ENCODE measurements at places on chromosomes 7 and 10.

- DNase-seq: peak; percentile 81
Measured at GRCh38 chr10:31090894-31091607, 59.4 kb upstream of the ZNF438 start.

GRCh38 chr7:64863021-64863420 is 40.1 kb upstream of the ZNF273 start:
- DNase-seq: no peak

- no peak for DNase-seq
Measured at GRCh38 chr7:124536156-124536762, 229.3 kb downstream of the GPR37 start.

- no peak for DNase-seq
Measured at GRCh38 chr10:55630491-55631056, 730.5 kb downstream of the ZWINT start.

DNA sequence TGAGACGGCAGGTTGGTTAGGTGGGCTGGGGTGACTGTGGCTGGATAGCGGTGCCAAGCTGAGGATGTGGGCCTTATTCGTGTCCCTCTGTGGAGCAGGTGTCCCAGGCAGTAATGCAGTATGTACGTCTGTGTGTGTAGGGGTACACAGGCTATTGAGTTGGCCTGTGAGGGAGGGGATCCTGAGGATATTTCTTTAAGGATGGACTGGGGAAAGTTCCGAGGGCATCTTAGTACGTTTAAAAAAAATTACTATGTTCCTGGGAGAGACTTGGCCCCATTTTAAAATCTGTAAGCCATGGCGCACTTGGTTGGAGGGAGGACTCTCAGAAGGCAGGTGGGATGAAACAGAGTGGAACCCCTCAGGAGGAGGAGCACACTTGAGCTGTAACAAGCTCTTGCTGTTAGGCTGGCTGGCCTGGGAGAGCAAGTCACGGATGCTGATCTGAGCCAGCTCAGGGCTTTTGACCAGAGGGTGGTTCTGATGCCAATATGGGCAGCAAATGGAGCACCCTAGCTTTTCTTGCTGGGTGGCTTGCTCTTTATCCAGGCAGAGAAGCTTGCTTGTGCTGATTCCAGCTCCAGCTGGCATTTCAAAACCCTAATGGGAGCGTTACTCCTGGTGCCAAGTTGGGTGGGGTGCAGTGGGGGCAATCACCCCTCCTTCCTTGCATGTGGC is 765 bp downstream of the WBP1L start:
- peak; percentile 49 for DNase-seq

DNA sequence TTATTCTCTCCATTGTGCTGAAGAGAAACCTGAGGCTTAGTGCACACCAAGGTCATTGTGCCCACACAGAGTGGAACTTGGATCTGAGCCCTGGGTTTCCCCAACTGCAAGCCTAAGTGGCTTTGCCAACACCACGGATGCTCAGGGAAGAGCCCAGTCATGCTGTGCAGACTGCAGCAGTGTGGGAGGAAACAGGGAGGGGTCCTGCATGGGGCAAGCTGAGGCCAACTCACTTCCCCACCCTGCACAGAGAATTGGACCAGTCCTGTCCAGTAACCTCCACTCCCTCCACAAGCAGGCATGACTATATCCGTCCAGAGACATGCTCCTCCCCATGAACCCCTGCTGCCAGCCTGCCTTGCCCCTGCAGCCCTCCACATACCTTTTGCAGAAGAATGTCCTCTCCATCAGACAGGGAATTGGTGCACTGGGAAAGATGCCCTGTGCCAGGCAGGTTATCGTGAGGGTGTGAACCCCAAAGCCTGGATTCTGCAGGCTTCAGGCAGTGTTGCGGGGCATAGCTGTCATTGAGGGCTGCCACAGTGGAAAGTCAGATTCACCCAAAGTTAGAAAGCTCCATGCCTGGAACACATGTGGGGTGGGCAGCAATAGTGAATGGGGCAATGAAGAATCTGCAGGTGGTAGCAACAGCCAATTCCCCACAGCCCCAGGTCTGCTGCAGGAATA is 44.9 kb downstream of the DRGX start:
- DNase-seq: no peak

DNA sequence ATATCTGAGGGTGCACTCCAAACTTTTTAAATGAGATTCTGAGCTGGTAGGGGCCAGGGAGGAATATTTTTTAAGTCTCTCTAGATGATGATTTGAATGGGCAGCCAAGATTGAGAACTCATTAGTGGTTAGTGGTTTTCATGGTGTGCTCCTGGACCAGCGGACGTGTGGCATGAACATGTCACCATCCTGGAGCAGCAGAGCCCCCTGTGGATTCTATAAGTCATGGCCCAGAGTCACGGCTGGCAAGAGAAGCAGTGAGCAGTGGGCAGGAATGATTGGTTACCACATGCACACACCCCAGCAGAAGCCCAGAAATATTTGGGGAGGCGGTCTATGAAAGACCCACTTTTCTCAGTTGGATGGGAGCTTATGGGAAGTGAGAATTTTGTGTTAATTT is 21.2 kb upstream of the UCN3 start:
- DNase-seq: peak; percentile 42

GRCh38 chr10:62806251-62806650 is 1.7 kb downstream of the ADO start:
- no peak for DNase-seq

DNA sequence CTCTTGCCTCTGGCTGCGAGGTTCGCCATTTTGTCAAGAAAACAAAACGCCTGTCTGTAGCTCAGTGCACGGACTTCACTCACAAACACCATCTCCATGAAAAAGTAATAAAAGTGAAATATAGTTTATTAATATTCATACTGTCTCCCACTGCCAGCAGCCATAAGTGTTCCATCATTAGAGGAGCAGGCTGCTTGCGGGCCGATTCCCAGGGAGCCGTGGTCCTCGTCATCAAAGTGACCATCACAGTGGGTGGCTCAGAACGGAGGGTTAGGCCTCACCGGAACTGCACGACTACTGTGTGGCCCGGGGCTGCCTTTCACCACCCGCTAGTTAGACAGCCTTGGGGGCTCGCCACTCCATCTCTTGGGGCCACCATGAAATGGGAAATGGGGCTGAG is 82.7 kb downstream of the HIPK2 start:
- DNase-seq: no peak

GRCh38 chr10:106515206-106515790 is 649.2 kb downstream of the SORCS1 start:
- no peak for DNase-seq

DNA sequence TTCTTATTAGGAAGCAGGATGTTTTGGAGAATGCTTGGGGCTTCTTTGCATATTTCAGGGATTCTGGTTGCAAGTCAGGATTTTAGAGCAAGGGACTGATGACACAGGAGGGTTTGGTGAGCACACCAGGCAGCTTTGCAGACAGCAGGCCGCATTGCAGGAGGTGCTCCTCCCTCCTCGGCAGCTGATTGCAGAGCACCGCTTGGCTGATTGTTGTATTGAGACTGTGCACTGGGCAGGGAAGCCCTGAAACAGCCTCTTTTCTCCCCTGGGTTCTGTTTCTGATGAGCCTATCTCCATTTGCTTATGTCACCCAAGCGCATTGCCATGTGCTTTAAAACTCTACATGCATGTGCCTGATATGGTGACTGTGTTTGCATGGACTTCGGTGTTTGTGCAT is 769.6 kb downstream of the GRID1 start:
- no peak for DNase-seq

- DNase-seq: no peak
Measured at GRCh38 chr10:91552274-91553095, 80.4 kb downstream of the PPP1R3C start.

GRCh38 chr7:96246919-96247318 is 75.0 kb downstream of the SLC25A13 start:
- no peak for DNase-seq

GRCh38 chr7:28083998-28084985 is 96.3 kb downstream of the JAZF1 start:
- no peak for DNase-seq

GRCh38 chr7:94633687-94634086 is 22.2 kb downstream of the SGCE start:
- DNase-seq: no peak

DNA sequence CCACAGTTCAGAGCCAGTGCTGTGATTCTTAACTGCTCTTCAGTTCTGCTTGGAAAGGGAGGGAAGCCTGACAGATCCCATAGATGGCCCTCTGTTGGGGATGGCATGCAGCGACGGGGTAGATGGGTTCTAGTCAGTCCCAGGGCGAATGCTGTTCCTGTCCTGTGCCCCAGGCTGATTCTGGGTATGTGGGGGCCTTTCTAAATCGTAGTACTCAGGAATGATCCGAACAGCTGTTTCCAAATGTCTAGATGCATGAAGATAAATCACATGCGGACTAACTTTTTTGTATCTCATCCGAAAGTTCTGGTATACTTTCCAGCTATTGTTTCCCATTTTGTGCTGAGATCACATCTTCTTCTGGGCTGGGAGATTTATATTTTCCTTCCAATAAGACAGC is 186.0 kb upstream of the MKI67 start:
- DNase-seq: no peak

- DNase-seq: peak; percentile 31
Measured at GRCh38 chr10:87816163-87816897, 1.7 kb downstream of the ATAD1 start.

DNA sequence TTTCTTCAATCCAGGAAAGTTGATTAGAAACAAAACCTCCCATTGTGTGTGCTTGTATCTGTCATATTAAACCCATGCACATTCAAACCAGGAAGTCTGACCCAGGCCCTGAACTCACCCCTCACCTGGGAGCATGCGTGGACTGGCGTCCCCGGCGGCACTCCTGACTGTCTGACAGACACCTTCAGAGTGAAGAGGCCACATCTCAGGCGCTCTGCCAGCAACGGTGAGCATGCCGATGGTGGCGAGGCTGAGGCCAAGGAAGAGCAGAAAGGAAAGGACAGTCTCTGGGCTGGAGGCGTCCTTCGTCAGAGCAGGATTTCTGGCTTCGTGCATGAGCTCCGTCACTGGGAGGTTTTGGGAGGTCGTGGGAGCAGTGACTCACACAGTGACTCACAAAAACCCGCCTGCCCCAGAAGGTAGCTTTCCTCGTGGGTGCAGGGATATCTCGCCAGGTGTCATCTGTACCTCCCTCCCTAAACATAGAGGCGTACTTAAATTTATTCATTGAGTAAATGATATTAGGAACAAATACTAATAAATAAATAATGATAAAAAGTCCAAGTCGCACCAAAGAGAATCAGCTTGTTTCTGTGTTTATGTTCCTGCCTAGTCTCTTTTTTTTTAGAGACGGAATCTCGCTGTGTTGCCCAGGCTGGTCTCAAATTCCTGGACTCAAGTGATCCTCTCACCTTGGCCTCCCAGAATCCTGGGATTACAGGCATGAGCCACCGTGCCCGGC is 13.5 kb downstream of the IQCE start:
- no peak for DNase-seq

DNA sequence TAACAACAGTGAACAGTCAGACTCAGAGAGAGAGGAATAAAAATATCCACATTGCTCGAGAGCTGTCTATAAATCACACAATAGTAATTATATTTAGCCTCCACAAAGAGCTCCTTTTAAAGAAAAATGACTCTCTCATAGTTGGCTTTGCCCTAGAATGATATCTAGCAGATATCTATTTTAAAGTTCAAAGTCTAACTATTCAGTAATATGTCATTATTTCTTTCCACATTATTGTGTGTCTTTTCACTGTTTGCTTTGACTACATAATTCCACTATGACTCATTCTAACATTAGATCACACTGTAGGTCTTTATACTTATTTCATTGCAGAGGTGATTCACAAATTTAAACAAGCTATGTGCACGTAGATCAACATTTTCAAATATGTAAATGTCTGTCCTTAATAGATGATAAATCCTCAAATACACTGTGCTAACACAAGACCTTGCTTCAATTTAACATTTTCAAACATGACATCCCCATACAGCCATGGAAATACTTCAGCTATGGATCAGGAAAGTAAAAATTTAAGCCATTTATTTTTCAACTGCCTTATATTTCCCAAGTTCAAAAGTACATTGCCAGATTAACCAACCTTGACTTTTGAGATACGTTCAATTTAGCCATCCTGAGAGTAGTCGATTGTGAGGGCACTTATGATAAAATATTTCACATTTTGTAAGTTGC is 99.9 kb upstream of the AKR1E2 start:
- no peak for DNase-seq

DNA sequence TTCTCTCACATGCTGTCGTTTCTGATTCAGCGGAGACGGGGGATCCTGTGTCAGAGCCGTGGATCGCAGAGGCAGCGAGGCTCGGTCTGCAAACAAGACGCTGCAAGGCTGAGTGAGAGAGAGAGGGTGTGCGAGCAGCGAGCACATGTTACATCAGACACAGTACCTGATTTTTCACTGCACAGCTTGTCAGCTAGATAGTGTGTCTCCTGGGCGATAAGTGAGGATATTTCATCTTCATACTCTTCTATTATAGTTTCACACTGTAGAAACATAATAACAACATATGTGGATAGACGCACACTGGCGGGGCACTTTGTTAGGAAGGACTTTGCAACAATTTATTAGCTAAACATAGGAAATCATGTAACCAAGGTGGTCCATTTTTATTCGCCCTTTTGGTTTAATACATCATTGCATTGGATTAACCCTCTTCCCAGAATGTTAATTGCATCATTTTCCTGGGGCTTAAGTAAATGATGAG is 39.5 kb downstream of the CNPY1 start:
- DNase-seq: no peak

GRCh38 chr10:28551086-28551485 is 18.2 kb downstream of the WAC start:
- DNase-seq: no peak

DNA sequence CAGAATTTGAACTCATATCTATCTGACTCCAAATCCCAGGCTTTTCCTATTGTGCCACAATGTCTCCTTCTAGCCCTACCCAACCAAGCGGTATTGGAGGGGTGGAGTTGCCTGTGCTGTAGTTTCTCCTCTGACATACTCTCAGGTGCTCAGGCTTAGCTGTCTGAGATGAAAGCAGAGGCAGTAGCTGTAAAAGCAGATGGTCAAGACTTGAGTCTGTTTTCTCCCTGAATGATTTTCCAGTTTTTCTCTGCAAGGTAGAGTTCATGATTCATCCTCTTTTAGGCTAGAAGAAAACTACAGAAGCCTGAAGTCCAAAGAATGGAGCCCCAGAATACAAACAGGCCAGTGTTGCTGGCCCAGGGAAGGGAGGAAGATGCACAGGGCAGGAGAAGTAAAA is 130.0 kb downstream of the PDE1C start:
- DNase-seq: no peak

DNA sequence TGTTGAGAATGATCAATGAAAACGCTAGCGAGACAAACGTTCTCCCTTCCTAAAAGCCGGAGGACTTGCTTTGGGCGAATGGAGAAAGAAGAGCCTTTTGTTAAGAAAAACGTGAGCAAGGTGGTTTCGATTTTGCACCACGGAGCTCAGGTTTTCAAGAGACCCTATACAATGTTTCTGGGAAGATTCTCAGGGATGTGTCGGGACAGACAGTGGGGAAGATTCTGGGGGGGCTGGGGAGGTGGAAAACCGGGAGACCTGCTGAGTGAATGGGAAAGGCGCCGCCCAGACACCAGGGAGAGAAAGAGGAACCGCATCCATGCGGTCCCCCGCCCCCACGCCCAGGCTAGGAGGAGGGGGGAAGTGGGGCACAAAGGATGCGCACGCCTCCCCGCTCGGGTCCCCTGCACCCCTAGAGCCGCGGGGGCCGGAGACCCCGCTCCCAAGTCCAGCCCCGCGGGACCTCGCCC is 745 bp downstream of the YWHAG start:
- peak; percentile 84 for DNase-seq

Measured in KBM-7 (cell line).